ENCODE measurements at places on chromosomes 7 and 10. TPM values are rescaled to one million over a fixed set of nuclear protein-coding genes. Genes with fewer than 3 reads are reported as not detected.

- no peaks in the 10 kb centered on the region for H3K27me3 ChIP-seq
- H3K36me3 ChIP-seq = no peaks in the 10 kb centered on the region
- no peak for DNase-seq
- H3K4me3 ChIP-seq = no peak overlapping the region
- no peak overlapping the region for H3K27ac ChIP-seq
Observed at GRCh38 chr10:76624470-76624869, 1013.1 kb downstream of the KCNMA1 start.

- no peak overlapping the region for H3K27ac ChIP-seq
- peaks cover 2% of the 10 kb centered on the region for H3K27me3 ChIP-seq
- no peaks in the 10 kb centered on the region for H3K4me1 ChIP-seq
- no peak for DNase-seq
- no peaks in the 10 kb centered on the region for H3K36me3 ChIP-seq
- H3K4me3 ChIP-seq = no peak overlapping the region
Observed at GRCh38 chr7:152486968-152487367, 51.2 kb upstream of the KMT2C start.

CHRM2 gene
- not detected for total RNA-seq

DNA sequence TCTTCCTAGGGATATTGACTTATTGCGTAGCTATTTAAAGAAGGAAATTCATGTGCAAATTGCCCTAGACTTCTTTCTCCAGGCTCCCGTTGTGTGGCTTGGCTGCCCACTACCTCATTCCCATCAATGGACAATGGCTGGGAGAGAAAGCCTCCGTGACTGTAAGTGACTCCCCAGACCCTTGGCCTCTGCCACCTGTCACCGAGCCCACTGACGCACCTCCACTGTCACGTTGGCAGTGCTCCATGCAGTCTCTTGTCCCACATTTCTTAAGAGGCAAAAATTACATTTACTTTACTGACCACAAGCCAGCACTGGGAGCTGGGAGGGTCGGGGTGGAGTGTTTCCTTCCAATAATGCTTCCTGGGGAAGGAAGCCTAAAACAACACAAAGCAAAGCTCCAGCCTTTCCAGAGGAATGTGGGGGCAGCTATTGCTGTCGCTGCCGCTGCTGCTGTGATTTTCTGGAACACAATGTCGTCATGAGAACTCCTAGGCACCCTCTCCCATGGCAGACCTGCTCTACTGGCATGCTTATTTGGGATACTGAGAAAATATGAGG lies 89.7 kb upstream of the STEAP1B start:
- H3K27ac ChIP-seq = no peak overlapping the region
- peaks cover 29% of the 10 kb centered on the region for H3K27me3 ChIP-seq
- peaks cover 9% of the 10 kb centered on the region for H3K4me1 ChIP-seq

- no peaks in the 10 kb centered on the region for H3K27me3 ChIP-seq
- no peaks in the 10 kb centered on the region for H3K36me3 ChIP-seq
- no peak overlapping the region for H3K27ac ChIP-seq
- DNase-seq = no peak
- no peak overlapping the region for H3K4me3 ChIP-seq
- H3K4me1 ChIP-seq = no peaks in the 10 kb centered on the region
Observed at GRCh38 chr10:131022981-131023380, 288.5 kb downstream of the TCERG1L start.

NPTX2 gene
- 0.08 TPM for total RNA-seq

- DNase-seq = no peak
- no peaks in the 10 kb centered on the region for H3K36me3 ChIP-seq
- H3K4me3 ChIP-seq = no peak overlapping the region
- H3K27me3 ChIP-seq = no peaks in the 10 kb centered on the region
- no peaks in the 10 kb centered on the region for H3K4me1 ChIP-seq
Observed at GRCh38 chr7:32244806-32245345, 174.7 kb upstream of the PDE1C start.

GRCh38 chr10:45395554-45395953 lies 21.5 kb downstream of the ALOX5 start:
- H3K4me3 ChIP-seq = no peak overlapping the region
- no peak for DNase-seq
- peaks cover 17% of the 10 kb centered on the region for H3K27me3 ChIP-seq
- H3K27ac ChIP-seq = no peak overlapping the region
- H3K36me3 ChIP-seq = peaks cover 28% of the 10 kb centered on the region

DNA sequence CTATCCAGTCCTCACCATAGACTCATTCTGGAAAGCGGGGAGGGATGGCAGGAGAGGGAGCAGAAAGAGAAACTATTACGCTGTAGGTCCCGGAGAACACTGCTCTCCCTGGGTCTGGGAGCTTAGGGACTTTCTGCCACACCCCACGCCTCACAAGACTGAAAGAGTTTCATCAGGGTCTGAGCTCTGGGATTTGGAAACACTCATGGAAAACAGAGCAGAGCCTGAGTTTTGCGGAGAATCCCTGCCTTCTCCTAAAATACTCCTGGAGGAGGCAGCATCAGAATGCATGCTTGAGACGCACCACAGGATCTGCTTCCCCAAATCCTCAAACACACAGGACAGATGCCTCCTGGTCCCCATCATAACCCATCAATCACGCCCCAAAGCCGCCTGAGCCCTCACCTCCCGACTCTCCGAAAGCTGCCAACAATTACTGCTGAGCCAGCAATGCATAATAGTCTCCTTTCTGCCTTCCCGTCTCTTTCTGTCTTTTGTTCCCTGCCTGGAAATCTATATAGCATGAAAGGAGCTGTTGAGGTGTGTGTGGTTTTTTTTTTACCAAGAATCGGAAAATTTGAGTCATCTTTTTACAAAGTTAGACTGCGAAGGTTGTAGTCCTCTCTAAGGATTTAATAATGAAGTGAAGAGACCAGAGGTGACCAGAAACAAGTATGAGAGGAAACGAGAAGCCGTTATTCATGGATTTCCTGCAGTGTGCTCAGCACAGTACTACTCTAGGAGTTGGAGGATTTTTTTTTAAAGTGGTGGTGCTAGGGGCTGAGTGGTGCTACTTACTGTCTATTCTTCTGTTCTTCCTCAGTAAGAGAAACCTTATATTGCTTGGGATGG lies 37.7 kb downstream of the ASB13 start:
- H3K4me3 ChIP-seq = peak overlapping the region; percentile 29
- no peak for DNase-seq
- H3K36me3 ChIP-seq = no peaks in the 10 kb centered on the region
- peak overlapping the region; percentile 85 for H3K27ac ChIP-seq

SKAP2 gene
- total RNA-seq = 3.3 TPM

NEUROG3 gene
- total RNA-seq = not detected

SPACDR gene
- total RNA-seq = 2.9 TPM

- no peak overlapping the region for H3K4me3 ChIP-seq
- H3K27ac ChIP-seq = no peak overlapping the region
- peaks cover 2% of the 10 kb centered on the region for H3K27me3 ChIP-seq
Observed at GRCh38 chr7:157280216-157280841, 56.5 kb upstream of the DNAJB6 start.

UNCX gene
- total RNA-seq = not detected

GRCh38 chr10:122515022-122515424 lies 45.5 kb upstream of the DMBT1 start:
- no peak overlapping the region for H3K27ac ChIP-seq
- DNase-seq = no peak
- H3K27me3 ChIP-seq = peaks cover 4% of the 10 kb centered on the region

DNA sequence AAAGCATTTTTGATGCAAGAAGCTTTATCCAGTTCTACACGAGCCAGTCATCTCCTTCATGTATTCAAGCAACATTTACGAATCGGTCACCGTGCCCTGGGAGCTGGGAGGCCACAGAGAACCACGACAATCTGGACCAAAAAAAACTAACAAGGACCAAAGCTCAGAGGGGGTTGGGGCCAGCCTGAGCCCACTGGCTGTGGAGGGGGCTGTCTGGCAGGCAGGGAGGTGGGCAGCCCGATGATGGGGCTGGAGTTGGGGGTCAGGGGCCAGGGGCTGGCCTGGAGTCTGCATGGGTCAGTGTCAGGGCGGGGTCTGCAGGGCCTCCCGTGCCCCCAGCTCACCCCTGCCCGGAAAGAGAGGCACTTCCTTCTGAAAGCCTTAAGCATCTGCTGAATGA lies 12.5 kb upstream of the GRIFIN start:
- no peak for DNase-seq
- no peak overlapping the region for H3K4me3 ChIP-seq
- H3K27me3 ChIP-seq = peaks cover 14% of the 10 kb centered on the region
- H3K36me3 ChIP-seq = no peaks in the 10 kb centered on the region
- H3K27ac ChIP-seq = no peak overlapping the region

- no peak overlapping the region for H3K4me3 ChIP-seq
- H3K27ac ChIP-seq = no peak overlapping the region
- H3K36me3 ChIP-seq = no peaks in the 10 kb centered on the region
- H3K4me1 ChIP-seq = no peaks in the 10 kb centered on the region
Observed at GRCh38 chr7:117944886-117945285, 71.6 kb upstream of the CTTNBP2 start.

SFMBT2 gene
- 38.3 TPM for total RNA-seq

ACSL5 gene
- total RNA-seq = 50.7 TPM

DNA sequence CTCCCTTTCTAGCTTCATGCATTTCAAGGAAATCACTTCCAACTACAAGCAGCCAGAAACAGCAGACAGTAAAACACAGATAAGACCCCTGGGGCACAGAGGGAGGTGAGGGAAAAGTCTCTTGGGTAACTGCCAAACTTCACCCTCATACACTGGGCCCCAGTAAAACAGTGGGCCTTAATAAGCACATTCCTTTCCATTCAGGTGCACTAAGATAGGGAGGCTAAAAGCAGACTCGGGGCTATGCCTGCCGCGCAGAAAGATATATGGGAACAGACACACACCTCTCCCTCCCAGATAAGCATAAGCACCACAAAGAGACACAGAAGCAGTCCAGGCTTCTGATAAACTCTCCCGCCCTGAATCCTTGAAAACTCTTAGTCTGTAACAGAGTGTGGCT lies 117.0 kb downstream of the TYW1B start:
- DNase-seq = no peak
- H3K27ac ChIP-seq = no peak overlapping the region
- no peak overlapping the region for H3K4me3 ChIP-seq
- H3K4me1 ChIP-seq = no peaks in the 10 kb centered on the region
- H3K36me3 ChIP-seq = peaks cover 19% of the 10 kb centered on the region
- H3K27me3 ChIP-seq = no peaks in the 10 kb centered on the region

GRCh38 chr7:77181015-77181595 lies 18.5 kb downstream of the FGL2 start:
- H3K27ac ChIP-seq = no peak overlapping the region
- no peaks in the 10 kb centered on the region for H3K27me3 ChIP-seq
- no peak overlapping the region for H3K4me3 ChIP-seq
- peaks cover 5% of the 10 kb centered on the region for H3K36me3 ChIP-seq

DNA sequence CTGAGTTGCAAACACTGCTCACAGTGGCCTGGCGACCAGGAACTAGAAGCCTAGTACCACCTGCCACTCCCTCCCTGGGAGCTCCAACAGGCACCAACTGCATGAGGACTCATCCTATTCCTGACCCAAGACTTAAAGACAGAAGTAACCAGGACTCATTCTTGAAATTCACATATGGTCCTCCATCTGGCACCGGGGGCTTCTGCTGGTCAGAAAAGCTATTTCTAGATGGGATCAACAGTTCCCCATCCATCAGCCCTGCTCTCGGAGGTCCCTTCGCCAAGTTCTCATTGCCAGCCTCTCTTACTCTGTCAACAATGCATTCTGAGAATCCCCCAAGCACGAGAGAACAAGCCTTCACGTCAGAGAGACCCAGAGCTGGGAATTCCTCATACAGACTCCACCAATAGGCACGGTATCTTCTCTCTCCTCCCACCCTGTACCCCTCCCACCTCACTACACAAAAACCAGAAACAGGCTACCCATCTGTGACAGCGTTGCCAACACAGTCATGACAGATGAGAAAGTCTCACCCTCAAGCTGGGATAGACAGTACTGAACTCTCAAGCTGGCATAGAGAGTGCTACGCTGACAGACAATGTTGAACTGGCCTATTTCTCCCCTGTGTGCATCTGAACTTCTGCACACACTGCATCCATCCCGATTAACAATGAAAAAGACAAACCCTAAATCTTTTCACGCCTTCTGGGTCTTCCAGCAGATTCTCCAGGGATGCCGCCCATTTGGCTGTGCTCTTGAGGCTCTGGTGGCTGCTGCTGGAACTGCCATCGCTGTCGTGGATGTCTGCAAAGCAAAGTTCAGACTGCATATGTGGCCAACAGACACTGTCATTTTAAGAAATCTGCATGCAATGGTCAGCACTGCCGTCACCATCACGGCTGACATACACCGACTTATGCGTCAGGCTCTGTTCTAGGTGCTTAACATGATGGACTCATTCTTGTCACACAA lies 15.6 kb downstream of the RGS10 start:
- DNase-seq = no peak
- H3K27ac ChIP-seq = no peak overlapping the region
- no peaks in the 10 kb centered on the region for H3K27me3 ChIP-seq
- peaks cover 16% of the 10 kb centered on the region for H3K4me1 ChIP-seq

DNA sequence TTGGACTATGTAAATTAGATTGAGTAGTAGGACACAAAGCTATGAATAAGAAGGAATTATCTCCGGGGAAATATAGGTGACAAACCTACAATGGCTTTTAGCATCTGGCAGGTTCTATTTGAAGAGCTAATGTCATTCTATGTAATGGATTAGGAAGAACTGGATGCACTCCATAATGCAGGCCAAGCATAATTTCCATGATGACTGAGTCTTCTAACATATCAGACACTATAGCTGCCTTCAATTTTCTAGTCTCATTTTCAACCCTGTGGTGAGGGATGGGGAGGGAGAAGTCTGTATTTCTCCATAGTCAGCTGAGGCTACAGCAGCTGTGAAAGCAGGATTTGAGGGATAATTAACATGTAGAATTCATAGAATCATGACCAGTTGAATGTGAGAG lies 390.4 kb upstream of the LRRTM3 start:
- no peaks in the 10 kb centered on the region for H3K4me1 ChIP-seq
- no peaks in the 10 kb centered on the region for H3K36me3 ChIP-seq
- DNase-seq = no peak
- no peaks in the 10 kb centered on the region for H3K27me3 ChIP-seq
- H3K4me3 ChIP-seq = no peak overlapping the region
- H3K27ac ChIP-seq = no peak overlapping the region

EMX2 gene
- total RNA-seq = not detected

DNA sequence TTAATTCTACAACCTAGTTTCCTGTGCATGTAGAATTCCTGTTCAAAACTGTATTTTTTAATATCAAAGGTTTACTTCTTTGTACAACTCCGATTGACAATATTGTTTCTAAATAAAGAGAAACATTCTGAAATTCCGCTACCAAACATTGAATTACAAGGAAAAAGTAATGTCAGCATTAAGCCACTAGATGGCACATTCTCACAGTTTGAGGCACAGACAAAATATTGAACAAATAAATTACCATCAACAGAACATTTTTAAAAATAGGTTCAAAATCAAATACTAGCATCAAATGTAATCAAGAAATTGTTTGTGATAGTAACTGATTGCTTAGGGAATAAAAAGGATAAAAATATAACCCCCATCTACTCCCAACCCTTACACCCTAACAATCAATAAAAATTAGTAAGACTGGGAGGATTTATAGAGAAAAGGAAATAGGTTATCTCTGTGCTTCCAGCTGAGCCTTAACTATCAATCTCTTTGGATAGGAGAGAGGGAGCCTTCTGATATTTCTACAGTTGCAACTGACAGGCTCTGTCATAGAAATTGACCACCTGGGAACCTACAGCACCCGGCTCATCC lies 86.6 kb upstream of the C7orf33 start:
- H3K36me3 ChIP-seq = no peaks in the 10 kb centered on the region
- no peak overlapping the region for H3K4me3 ChIP-seq
- peaks cover 17% of the 10 kb centered on the region for H3K27me3 ChIP-seq
- peaks cover 7% of the 10 kb centered on the region for H3K4me1 ChIP-seq

BRI3 gene
- 68.3 TPM for total RNA-seq

- no peak overlapping the region for H3K4me3 ChIP-seq
- no peaks in the 10 kb centered on the region for H3K27me3 ChIP-seq
- peaks cover 24% of the 10 kb centered on the region for H3K4me1 ChIP-seq
- peaks cover 57% of the 10 kb centered on the region for H3K36me3 ChIP-seq
- no peak for DNase-seq
- H3K27ac ChIP-seq = no peak overlapping the region
Observed at GRCh38 chr10:6236349-6237198, 33.8 kb downstream of the PFKFB3 start.
